Fibroblast of skin of left quadriceps (primary cell): ENCODE measurements at places on chromosomes 5 and 9.

DNA sequence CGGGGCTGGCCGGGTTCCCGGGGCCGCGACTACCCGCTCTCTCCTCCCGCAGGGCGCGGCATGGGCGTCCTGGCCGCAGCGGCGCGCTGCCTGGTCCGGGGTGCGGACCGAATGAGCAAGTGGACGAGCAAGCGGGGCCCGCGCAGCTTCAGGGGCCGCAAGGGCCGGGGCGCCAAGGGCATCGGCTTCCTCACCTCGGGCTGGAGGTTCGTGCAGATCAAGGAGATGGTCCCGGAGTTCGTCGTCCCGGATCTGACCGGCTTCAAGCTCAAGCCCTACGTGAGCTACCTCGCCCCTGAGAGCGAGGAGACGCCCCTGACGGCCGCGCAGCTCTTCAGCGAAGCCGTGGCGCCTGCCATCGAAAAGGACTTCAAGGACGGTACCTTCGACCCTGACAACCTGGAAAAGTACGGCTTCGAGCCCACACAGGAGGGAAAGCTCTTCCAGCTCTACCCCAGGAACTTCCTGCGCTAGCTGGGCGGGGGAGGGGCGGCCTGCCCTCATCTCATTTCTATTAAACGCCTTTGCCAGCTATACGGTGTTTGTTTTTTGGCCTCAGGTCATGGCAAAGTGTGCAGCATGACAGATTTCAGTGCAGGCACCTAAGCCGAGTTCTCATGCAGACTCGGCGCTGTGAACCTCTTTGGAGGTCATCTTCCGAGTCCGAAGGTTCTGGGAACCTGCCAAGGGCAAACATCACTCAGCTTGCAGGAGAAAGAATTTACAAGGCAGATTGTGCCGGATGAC is 516 bp downstream of the MRPL41 start:
- DNase-seq, result no peak

GRCh38 chr5:106167766-106168165 is 1503.0 kb downstream of the EFNA5 start:
- DNase-seq, result no peak

DNA sequence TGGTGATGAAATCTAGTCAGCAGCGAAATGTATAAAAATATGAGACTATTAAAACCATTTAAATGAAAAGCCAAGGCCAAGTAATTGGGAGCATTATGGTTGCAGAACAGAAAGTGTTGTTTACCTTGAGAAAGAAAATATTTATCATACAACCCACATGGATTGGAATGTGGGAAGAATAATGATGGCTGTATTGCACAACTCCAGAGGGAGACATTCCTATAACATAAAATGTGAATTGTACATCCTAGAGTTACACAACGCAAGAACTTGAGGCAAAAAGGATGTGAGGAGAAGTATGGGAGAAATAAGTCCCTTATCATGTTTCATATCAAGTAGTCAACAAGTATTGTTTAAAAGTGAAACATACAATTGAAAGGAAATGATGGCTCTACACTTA is 1014.0 kb upstream of the SEMA6A start:
- peak; percentile 33 for DNase-seq

DNA sequence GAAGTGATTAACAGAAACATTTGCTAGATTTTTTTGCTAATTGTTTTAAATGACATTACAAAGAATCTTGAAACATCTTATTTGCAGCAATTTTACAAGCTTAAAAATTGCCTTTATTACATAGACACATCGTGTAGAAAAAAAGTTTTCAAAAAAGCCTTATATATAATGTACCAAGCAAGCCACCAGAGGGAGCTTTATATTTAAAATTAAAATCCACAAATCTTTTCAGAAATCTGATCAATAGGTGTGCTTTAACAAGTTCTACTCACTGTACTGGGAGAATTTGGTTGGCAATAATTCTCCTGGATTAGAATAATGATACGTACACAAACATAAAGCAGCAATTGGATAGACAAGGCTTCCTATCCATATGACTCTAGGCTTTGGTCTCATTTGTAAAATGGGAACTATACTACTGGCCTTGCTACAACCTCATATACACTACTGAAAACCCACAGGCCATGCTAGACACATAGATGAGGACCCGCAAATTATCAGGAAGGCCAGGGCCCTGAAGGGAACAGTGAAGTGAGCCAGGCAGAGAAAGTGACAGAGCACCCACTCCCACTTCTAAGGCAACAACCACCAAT is 4.8 kb downstream of the PSMB7 start:
- DNase-seq, result no peak

DNA sequence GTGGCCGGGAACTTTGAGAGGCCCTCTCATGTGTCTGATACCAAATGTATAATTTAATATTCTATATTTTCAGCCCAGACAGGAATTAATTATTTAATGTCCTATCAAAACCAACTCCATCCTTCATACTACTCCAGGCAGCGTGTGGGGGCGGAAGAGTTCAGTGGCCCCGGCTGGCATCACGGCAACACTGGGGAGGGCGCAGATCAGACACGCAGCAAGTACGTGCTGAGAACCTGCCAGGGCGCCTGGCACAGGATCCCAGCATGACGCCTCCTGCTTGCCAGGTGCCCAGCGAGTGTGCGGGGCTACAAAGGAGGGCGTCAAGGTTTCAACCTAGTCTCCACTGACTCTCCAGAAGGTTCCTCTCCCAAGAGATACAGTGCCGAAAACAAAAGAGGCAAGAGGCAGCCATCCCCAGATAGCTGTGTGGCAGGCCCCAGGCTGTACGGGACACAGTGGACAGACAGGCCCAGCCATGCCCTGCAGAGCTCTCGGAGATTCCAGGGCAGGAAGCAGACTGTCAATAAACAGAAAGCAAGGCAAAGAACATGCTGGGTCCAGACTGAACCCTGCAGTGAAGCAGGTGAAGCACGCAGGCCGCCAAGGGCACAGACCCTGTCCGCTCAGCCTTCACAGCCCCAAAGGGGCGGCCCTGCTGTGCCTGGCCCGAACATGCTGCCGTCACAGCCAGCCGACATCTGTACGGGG is 110.3 kb downstream of the VAV2 start:
- DNase-seq, result no peak
